ENCODE measurements at places on chromosomes 2 and 18. TPM values are rescaled to one million over a fixed set of nuclear protein-coding genes. Genes with fewer than 3 reads are reported as not detected.

DNA sequence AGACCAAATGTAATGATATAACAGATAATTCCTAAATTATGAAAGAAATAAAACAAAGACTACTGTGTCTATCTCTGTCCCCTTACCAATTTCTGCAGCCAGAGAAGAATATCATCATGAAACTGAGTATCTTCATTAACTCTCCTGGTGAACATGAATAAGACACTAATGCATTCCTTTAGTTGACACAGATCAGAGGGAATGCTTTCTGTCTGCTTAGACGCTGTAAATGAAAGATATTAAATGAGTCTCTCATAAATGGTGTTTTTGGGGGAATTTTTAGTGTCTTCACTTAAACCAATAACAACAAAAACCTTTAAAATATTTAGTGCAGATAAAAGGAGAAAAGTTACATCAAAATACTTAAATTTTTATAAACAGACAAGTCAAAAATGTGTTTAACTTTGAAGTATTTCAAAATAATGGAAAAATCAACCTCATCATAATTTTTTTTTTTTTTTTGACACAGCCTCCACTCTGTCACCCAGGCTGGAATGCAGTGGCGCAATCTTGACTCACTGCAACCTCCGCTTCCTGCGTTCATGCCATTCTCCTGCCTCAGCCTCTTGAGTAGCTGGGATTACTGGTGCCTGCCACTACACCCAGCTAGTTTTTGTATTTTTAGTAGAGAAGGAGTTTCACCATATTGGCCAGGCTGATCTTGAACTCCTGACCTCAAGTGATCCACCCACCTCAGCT lies 16.0 kb downstream of the EPG5 start:
- peak; percentile 85 for DNase-seq

PHOSPHO2 gene
- total RNA-seq, result 5.2 TPM

DNA sequence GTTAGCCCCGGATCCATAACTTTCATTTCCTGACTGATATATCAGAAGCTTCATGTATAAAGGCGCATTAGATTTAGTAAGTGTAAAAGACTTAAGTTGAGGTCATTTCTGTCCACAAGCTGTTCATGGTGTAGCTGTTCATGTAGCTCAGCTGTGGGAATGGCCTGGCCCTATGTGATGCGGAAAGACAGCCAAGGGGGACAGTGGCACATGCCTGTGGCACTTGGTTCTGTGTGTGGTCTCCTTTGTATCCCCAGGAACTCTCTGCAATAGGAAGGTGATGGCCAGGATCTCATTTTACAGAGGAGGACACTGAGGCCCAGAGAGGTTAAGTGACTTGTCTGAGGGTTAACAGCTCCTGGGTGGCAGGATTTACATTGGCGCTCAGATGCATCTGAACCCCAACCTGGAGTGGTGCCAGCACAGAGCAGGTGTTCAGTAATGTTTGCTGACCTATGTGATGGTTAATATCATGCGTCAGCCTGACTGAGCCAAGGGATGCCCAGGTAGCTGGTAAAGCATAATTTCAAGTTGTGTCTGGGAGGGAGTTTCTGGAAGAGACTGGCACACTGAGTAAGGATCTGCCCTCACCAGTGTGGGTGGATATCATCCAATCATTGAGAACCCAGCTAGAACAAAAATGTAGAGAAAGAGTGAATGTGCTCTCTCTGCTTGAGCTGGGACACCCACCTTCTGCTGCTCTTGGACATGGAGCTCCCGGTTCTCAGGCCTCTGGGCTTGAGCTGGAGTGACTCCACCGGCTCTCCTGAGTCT lies 25.4 kb downstream of the HPCAL1 start:
- no peak for DNase-seq

- DNase-seq, result peak; percentile 45
Observed at GRCh38 chr18:53991805-53992204, 232.7 kb downstream of the MBD2 start.

GRCh38 chr2:113791697-113792590 lies 35.5 kb upstream of the SLC35F5 start:
- DNase-seq, result peak; percentile 32

FABP1 gene
- not detected for total RNA-seq

GRCh38 chr2:71938659-71939587 lies 208.7 kb downstream of the CYP26B1 start:
- no peak for DNase-seq

GRCh38 chr18:65298422-65298821 lies 452.4 kb upstream of the CDH7 start:
- no peak for DNase-seq

EMX1 gene
- not detected for total RNA-seq

DNA sequence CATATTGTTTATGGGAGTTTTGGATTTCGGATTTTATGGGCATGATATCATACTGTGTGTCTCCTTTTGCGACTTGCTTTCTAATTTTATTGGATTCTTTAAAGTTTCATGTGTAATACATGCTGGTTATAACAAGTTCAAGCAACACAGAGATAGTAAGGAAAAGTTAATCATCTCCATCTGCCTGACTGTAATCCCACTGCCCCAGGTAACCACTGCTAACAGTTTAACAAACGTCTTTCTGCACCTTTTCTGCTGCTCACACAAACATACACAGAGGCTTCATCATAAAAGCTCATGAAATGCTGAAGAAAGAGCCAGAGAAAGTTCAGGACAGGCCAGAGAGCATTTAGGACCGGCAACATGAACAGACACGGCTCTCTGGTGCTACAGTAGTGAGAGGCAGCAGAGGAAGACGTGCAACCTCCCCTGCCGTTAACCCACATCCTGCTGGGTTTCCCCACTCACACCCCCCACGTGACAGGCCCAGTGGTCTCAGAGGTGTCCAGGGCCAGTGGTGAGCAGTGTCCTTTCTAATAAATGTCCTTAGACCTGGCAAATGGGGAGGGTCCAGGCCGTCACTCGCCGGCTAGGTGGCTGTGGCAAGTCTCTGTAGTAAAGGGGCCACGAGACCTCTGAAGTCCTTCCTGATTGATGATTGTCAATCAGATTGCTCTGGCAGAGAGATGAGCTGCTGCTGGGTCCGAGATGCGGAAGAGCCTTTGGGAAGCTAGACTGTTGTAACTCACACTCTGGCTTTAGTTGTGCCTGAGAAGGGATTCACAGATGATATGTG lies 43.0 kb upstream of the SLC1A4 start:
- no peak for DNase-seq

DNA sequence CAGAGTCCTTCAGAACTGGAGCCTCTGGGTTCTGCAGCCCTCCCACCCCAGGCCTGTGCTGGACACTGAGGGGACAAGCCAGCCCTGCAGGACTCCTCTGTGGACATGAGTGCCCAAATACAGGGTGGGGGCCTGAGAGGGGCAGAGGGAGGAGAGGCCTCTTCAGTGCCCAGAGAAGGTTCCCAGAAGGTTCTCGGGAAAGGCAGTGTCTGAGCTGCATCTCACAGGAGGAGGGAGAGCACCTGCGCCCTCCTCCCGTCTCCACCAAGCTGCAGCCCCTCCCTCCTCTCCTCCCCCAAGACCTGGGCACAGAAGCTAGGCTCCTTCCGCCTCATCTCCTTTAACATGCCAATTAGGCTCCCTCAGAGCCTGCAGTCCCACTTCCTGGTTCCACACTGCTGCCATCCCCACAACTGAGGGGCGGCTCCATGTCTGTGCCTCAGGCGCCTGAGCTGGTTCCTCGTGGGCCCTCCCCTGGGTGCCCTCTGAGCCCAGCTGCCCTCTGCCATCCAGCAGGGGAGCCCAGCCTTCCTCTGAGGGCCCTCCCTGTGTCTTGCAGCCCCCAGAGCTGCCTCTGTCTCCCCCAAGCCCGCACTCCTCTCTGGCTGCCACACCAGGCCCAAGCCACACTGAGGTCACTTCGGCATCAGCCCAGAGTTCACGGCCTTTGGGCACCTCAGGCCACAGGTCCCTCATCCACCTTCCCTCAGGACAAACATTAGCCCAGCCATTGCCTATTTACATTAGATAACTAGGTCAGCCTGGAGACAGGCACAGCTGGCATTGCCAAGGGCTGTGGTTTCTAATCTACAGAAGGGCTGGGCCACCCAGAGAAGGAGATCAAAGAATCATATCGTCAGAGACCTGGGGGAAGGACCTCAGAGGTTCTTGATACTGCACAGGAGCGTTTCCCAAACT lies 28.9 kb downstream of the KCNK3 start:
- peak; percentile 35 for DNase-seq

PARD3B gene
- 15.9 TPM for total RNA-seq

DNA sequence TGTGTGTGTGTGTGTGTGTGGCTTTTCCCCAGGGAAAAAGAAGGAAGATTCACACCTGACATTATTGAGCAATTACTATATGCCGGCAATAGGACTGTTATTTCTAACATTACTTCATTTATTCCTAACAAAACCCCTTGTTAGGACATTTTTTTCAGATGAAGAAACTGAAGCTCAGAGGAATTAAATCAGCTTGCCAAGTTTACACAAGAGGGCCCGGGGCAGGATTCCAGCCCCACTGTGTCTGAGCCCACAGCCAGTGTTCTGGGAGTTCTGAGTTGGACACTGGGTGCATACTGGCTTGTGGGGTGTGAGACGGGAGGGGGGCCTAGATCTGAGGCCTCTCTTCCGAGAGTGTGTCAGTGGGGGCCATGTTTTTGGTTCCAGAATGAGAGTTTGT lies 9.9 kb downstream of the TOGARAM2 start:
- DNase-seq, result peak; percentile 58

DNA sequence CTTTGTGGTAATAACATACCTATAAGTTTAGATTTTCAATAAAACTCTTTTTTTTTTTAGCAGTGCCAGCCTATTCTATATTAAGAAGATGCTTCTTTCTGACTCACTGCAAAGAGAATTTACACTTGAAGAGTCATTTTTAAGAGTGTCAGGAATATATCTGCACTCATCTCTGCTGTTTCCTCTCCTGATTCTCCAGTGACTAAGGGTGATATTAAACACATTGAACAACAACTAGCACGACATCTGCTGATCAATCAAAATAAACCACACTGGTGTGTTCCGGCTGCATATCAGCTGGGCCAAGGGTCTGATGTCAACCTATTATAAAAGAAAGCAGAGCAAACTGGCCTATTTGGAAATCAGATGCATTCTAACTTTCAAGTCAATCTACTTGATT lies 15.0 kb downstream of the RAB27B start:
- no peak for DNase-seq

DNA sequence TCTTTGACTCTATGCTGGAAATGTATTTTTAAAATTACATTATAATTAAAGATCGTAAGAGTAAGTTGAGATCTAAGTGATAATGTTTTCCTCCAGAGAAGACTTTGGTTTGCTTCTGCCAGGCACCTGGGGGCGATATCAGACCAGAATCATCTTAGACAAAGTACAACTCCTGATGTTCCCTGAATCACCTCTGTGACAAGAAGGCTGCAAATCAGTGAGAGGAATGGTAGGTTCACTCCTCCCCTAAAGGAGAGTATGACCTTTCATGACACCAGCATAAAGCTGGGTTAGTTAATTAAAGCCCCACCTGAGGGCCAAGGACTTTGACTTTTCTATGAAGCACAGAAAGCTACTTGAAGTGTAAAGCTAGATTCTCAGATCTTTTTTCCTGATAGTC lies 114.4 kb upstream of the DTNA start:
- DNase-seq, result peak; percentile 53

KCNJ13 gene
- total RNA-seq, result not detected

DNA sequence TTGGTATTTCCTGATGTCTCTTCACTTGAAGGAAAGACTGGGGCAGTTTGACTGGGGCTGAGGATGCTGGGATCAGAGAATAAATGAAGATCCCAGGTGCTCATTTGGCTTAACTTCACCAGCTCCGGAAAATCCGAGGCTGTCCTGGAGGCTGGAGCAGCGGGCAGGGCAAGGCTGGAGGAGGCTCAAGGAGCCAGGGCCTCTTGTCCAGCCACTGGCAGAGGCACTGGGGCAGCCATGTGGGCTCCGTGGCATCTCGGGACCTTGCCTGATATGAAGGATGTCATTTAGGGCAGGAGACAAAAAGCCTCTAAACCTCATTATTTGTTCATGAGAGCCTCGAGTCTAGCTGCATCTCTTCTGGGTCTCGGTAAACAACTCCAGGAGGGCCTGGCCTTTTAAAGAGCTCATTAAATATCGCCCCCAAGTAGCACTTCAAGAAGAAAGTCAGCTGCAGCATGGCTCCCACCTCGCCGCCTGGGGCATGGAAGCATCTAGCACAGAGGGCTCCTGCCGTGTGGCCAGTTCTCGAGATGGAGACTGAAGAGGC lies 13.5 kb upstream of the GPR55 start:
- no peak for DNase-seq

GRCh38 chr2:46679761-46680160 lies 200.4 kb downstream of the TMEM247 start:
- peak; percentile 75 for DNase-seq

GLI2 gene
- 5.3 TPM for total RNA-seq

TTC39C gene
- total RNA-seq, result 51.8 TPM

DNA sequence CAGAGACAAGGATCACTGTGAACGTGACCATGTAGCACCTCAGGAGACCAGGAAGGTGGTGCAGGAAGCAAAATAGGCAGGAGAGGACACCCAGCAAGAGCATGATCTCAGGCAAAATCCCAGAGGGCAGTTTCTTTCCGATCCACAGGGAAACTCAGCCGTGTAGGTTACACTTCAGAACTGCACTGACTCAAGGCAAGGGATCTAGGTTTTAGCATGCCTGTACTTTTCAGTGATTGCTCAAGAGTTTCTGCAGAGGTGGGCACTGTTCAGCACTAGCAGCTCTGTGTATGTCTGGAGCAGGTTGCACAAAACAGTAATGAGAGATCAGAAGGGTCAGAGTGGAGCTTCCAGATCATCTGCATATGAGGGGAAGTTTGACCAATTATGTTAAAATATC lies 116.7 kb upstream of the RNF152 start:
- DNase-seq, result no peak

GRCh38 chr2:162188451-162188850 lies 36.4 kb upstream of the GCG start:
- no peak for DNase-seq

GRCh38 chr2:34447097-34447496 lies 848.0 kb upstream of the FAM98A start:
- DNase-seq, result no peak

- DNase-seq, result no peak
Observed at GRCh38 chr18:48124857-48125626, 194.6 kb upstream of the SMAD2 start.

DNA sequence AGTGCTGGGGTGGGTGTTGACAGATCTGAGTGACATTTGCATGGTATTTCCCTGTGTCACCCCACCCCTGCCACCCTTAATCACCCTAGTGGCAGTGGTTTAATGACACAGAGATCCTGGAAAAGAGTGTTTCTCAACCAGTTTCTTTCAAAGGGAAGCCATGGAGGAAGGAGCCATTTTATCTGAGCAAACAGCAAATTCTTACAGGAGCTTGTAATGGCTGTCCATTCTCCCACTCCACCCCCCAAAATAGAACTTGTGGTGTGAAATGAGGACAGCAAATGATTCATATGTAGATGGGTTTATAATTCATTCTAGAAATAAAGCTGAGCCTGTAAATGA lies 51.5 kb downstream of the CDC42EP3 start:
- no peak for DNase-seq

GRCh38 chr2:187509667-187510417 lies 44.4 kb downstream of the TFPI start:
- DNase-seq, result no peak

KCNE4 gene
- 22.2 TPM for total RNA-seq
